Amniotic epithelial cell (primary cell): ENCODE measurements at places on chromosomes 1 and 21.

DNA sequence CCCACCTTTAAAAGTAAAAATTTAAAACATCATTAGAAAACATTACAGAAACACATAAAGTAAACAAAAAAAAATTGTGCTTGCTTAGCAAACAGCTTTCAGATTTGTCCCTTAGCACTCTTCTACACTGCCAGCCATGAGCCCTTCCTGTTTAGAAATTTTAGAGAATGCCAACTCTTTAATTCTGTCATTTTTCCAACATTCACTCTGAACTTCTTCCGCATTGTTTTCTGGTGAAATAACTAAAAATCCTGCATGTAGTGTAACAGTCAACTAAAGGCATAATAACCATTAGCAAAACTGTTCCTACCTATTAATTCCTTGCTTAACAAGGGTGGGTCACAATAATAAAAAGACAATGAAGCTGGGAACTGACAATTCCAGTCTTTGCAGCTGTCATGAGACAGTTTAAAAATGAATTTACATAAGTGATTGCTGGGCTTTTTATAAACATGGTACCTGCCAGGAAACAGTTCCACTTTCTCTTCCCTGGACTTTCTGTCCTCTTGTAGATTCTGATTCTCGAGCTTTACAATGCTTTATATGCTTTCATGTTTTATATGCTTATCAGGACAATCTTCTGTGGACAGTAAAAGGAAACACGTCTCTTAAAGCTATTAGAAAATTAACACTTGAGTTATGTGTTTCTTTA lies 19.0 kb downstream of the GNG12 start:
- no peak for DNase-seq

DNA sequence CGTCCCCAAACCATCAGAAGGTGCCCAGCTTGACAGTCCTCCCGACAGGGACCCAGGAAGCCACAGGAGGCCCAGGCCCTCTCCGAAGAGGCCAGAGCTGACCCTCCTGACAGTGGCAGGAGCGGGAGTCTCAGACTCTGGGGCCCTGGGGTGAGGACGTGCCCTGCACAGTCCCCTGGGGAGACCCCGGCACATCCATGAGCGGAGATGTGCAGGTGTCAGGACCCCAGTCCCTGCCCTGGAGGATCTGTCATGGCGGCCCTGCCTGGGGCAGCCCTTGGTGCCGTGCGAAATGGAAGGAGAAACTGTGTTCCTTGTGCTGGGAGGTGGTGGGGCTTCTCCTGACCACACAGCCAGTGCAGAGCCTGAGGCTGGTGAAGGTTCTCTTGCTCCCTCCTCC lies 55.8 kb downstream of the OBSCN start:
- no peak for DNase-seq

- DNase-seq, result no peak
Observed at GRCh38 chr1:152089014-152089674, at the start of gene TCHHL1. TSS of gene TCHHL1 (minus strand) at chr1:152089064. CDS start at chr1:152088143, 921 bp downstream.

- DNase-seq, result no peak
Observed at GRCh38 chr1:2534315-2534686, 4.2 kb upstream of the HES5 start.

DNA sequence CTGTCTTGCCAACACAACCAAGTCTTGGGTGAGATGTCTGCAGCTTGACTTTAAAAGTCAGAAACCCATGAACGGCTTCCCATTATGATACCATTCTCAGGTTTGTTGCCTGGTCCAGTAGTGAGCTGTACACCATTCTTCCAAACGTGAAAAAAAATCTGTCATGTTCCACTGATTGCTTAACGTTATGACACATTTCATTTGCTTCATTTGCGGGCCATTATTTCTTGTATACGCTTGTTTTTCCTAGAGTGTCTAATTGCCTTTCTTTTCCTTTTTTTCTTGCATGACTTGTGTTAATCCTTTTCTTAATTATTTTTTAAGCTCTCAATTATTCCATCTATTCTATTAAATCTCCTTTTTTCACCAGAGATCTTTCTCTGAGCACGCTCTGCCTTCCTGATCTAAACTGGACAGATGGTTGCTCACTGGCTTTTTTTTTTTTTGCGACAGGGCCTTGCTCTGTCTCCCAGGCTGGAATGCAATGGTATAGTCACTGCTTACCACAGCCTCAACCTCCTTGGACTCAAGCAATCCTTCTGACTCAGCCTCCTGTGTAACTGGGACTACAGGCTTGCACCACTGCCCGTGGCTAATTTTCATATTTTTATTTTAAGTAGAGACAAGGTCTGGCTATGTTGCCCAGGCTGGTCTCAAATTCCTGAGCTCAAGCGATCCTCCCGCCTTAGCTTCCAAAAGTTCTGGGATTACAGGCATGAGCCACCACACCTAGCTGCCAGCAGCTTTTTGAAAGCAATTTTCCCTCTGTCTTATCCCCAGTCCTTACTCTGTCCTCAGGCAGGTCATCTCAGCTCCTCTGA lies 31.7 kb upstream of the CAMTA1 start:
- DNase-seq, result peak; percentile 42

- DNase-seq, result peak; percentile 61
Observed at GRCh38 chr1:198167436-198167934, 10.7 kb downstream of the NEK7 start.

GRCh38 chr1:176696109-176696508 lies 233.1 kb downstream of the PAPPA2 start:
- DNase-seq, result no peak

DNA sequence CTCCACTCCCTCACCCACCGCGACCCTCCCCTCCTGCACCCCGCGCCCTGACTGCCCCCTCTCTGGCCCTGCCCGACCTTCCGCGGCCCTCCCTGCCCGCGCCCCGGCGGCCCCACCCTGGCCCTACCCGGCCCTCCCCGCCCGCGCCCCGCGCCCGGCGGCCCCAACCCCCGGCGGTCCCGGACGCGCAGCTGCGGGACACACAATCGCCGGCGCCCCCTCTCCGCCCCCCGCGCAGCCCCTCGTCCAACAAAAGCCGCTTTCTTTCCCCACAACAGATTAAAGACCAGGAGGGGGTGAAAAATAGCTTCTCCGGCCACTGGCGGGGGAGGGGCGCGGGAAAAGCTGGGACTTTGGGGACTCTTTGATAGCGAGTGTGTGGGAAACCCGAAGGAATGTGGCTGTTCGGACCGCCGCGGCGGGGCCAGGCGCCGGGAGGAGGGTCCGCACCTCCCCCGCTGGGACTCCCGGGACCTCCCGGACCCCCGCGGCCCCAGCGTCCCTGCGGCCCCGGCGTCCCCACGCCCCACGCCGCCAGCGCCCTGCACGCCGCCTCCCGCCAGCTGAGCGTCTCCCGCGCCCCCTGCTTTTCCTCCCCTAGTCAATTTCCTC lies 8.8 kb upstream of the ID3 start:
- DNase-seq, result no peak

DNA sequence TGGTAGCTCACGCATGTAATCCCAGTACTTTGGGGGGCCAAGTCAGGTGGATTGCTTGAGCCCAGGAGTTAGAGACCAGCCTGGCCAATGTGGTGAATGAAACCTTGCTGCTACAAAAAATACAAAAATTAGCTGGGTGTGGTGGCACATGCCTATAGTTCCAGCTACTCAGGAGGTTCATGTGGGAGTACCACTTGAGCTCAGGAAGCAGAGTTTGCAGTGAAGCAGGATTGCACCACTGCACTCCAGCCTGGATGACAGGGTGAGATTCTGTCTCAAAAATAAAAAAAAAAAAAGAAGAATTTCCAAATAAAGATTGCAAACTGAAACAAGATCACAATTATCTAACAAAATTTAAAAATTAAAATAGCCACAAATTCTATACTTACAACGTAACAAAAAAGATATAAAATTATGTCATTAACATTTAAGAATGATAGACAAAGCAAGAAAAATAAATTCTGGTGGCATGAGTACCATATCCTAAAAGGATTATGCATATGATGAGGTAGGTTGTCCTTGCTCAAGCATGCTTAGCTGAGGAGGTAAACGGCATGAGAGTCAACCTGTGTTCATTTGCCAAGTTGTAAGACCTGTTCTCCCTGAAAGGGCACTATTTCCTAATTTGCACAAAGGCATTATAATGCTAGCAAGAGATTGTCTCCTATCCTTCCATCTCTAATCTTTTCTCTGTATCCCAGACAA lies 20.2 kb downstream of the IPP start:
- DNase-seq, result peak; percentile 58

- DNase-seq, result no peak
Observed at GRCh38 chr1:14118691-14119485, 418.9 kb downstream of the PRDM2 start.

- no peak for DNase-seq
Observed at GRCh38 chr1:5961601-5962000, 30.6 kb downstream of the NPHP4 start.

GRCh38 chr1:201610858-201611257 lies 71.9 kb downstream of the NAV1 start:
- no peak for DNase-seq

- peak; percentile 68 for DNase-seq
Observed at GRCh38 chr1:55980582-55980981, 598.8 kb downstream of the PLPP3 start.

- DNase-seq, result peak; percentile 71
Observed at GRCh38 chr1:161502641-161503393, 2.4 kb upstream of the FCGR2A start.

DNA sequence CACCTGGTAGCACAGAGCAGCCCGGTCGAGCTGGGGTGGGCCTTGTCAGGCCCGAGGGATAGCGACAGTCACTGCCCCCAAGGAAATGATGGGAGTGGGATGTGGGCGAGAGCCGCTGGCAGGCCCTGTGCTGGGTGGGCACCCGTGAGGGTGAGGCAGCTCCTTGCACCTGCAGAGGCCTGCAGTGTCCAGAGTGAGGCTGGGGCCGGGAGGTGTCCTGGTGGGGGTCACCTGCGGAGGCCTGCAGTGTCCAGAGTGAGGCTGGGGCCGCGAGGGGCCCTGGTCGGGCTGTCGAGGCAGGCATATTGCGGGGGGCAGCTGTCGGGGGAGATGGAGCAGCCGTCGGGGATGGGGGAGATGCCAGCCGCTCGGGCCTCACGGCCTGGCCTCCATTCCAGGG lies 49.5 kb downstream of the SLC19A1 start:
- DNase-seq, result no peak

DNA sequence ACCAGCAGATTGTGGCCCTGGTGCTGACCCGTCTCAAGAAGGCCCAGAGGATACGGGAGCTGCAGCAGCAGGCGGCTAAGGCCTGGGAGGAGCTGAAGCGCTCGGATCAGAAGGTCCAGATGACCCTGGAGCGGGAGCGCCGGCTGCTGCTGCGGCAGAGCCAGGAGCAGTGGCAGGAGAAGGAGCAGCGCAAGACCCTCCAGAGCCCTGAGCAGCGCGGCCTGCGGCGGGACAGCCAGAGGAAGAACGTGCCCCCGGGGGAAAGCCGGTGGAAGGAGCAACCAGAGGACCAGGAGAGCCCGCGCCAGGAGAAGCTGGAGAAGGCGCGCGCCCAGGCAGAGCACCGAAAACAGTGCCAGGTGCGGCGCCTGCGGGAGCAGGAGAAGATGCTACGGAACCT lies 1.0 kb downstream of the CCDC185 start:
- DNase-seq, result no peak

DNA sequence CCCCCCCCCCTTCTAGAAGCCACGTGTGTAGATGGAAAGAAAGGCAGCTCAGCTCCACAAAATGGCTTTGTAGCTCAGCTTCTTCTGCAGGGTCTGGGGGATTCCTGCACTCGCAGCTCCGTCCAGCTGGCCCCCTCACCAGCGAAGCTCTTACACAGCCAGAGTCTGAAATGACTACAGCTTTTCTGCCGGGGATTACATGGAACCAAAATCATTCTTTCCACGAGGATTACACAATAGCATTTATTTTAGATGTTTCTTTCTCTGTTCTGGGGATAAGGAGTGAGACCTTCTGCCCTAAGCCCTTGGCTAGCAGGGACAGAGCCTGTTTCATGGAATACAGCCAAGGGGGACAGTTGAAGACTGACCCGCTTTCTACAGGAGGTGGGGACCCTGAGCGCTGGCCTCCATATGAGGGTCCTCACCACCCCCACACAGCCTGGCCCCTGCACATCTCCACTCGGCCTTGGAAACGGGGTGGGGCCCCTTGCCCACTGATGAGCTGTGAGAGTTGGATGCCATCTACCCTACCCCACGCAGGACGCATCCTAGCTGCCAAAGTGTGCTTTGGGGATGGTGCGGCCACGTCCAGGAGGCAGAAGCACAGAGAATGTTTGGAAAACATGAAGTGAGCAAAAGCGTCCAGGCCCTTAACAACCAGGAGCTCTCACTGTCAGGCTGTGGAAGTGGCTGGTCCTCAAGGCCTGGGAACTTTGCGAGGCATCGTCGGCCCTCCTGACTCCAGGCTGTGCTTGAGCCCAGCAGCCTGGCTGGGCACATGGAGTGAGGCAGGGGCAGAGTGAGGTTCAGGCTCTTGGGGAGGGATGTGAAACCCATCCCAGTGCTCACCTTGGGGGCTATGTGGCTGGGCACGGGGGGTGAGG lies 14.5 kb downstream of the ACTRT2 start:
- no peak for DNase-seq

DNA sequence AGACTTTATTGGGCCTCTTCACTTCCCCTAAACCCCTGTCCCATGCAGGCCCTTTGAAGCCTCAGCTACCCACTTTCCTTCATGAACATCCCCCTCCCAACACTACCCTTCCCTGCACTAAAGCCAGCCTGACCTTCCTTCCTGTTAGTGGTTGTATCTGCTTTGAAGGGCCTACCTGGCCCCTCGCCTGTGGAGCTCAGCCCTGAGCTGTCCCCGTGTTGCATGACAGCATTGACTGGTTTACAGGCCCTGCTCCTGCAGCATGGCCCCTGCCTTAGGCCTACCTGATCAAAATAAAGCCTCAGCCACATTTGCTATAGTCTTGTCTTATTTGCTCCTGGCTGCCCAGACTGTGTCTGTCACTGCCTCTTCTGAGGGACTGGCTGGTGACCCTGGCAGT lies 5.5 kb downstream of the GSTM4 start:
- no peak for DNase-seq

DNA sequence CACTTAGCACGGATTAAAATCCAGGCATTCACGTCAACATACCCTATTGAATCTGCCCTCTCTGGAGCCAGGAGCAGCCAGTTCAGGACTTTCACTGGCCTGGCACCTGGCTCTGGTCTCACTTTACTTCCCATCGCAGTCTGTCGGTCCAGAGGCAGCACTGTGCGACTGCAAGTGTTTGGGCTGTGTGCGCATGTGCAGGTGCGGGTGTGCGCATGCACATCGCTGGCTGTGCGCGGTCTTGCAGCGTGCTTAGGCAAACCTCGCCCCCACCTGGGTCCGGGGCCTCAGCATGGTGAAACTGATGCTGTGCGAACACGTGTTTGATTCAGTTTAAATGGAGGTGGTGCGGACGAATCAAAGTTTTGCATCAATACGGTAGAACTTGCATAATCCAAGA lies 38.0 kb downstream of the ATF3 start:
- DNase-seq, result no peak

GRCh38 chr1:7568053-7568452 lies 203.0 kb upstream of the VAMP3 start:
- no peak for DNase-seq

GRCh38 chr1:147238053-147238902 lies 4.2 kb upstream of the CHD1L start:
- DNase-seq, result no peak

DNA sequence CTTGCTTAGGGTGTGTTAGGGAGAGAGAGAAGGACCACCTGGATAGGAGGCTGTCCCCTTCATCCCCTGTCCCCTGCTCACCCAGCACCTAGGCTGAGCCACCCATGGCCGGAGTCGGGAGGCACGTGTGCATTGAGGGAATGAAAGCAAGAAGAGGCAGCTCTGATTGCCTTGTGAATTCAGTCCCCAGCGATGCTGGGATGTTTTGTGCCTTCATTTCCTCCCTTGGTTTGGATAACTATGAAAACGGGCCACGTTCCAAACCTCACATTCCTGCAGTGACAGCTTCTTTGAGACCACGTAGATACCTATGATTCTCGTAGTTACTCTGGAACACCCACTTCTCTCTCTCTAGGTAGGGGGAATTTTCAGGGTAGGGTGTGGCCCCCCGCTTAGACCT lies 67.1 kb downstream of the MAN1C1 start:
- DNase-seq, result peak; percentile 40

- no peak for DNase-seq
Observed at GRCh38 chr1:157819896-157820295, at the start of gene FCRL1. TSS of gene FCRL1 (minus strand) at chr1:157820120. CDS start at chr1:157820037, 83 bp downstream.
